Activated T-cell treated with anti-CD3 and anti-CD28 coated beads for 24 hours (primary cell): ENCODE measurements at places on chromosomes 12 and 14.

DNA sequence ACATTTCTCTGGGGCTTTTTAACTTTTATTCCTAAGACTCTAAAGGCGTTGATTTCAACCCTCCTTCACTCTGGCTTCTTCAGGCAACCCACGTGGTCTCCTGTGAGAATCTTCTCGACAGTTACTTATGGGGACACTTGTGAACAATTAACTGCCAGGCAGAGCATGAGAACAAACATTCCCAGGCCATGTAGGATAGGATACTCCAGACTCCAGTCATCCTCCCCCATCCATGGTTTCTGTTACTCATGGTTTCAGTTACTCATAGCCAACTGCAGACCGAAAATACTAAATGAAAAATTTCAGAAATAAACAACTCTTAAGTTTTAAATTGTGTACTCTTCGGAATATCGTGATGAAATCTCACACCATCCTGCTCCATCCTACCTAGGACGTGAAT is 19.5 kb downstream of the GPR68 start:
- DNase-seq = no peak

- no peak for DNase-seq
These were observed 1.3 kb downstream of the BDKRB2 start for GRCh38 chr14:96205978-96206360.

DNA sequence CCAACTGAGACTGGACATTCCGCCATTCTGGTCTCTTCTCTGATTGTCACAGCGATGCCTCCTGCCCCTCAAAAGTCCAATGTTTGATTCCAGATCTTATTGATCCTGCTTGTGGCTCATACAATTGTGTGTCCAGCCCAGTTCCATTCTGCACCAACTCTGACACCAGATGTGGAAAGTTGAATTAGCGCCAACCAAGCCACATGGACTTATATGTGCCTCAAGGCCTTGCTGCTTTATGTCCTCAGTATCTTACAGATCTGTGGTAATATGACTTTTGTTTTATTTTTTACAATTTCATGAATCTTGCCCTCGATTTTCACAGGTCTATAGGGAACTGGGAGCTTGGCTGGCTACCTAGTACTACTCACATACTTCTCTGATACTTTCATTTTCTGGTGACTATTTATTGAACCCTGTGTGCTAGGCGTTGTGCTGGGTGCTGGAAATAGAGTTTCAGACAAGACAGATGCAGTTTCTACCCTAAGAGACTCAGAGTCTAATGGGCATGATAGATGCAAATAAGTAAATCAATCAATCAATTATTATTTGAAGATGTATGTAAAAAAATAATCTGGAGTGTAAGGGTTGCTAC is 472.0 kb downstream of the TMTC2 start:
- no peak for DNase-seq

GRCh38 chr12:69468237-69469026 is 1.8 kb upstream of the FRS2 start:
- DNase-seq = no peak

GRCh38 chr12:76002598-76003354 is 28.8 kb downstream of the PHLDA1 start:
- DNase-seq = no peak

GRCh38 chr14:54975856-54976255 is 51.0 kb downstream of the WDHD1 start:
- no peak for DNase-seq

DNA sequence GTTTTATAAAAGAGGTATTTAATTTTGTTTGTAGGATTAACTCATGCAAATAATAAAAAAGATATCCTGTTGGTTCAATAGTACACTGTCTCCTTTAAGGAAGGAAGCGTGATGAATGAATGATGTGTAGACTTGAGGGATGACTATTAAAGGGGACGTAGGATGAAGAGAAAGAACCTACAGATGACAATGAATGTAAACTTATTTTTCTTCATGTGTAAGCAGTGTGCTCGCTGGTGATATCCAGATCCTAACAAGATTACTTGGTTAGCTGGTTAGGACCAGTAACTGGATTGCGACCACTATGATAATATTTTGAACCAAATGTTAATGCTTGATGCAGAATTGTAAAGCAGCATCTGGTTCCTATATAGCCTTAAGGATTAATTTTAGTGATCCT is 2.6 kb downstream of the ARF6 start:
- no peak for DNase-seq

- no peak for DNase-seq
These were observed 216.7 kb downstream of the ACSS3 start for GRCh38 chr12:81294325-81295190.

DNA sequence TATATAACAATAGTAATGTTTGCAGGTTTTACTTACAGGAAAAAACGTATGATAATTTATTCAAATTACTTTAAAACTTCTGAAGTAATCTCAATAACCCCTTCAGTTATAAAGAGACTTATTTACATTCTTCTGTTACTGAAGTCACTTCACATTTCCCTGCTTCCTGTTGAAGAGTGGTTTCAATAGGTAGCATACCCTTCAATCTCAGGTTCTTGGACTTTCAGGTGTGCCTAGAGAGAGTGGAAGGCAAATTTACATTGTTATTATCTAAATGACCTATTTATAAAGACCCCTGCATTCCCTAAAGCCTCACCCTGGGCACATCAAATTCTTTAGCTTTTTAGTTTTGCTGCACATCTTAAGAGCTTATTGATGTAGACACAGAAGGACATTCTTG is 137.6 kb upstream of the AEBP2 start:
- DNase-seq = no peak

GRCh38 chr12:132166093-132166492 is 21.8 kb downstream of the NOC4L start:
- no peak for DNase-seq

DNA sequence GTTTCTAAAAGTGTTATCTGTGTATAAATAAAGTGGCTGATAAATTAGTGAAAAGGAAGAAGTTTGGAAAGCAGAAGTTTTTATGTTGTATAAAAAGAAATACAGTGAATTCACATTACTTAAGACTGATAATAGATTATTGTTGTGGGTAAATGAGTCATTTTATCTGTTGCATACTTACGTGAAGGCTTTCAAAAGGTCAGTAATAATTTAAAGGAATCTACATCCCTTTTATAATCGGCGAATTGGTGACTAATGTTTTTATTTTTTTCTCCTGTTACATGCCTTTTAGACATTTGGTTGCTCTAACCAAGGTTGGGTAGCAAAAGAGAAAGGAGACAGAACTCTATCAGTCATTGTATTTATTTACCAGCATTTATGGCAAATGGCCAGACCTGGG is 155.9 kb downstream of the SLC41A2 start:
- no peak for DNase-seq

DNA sequence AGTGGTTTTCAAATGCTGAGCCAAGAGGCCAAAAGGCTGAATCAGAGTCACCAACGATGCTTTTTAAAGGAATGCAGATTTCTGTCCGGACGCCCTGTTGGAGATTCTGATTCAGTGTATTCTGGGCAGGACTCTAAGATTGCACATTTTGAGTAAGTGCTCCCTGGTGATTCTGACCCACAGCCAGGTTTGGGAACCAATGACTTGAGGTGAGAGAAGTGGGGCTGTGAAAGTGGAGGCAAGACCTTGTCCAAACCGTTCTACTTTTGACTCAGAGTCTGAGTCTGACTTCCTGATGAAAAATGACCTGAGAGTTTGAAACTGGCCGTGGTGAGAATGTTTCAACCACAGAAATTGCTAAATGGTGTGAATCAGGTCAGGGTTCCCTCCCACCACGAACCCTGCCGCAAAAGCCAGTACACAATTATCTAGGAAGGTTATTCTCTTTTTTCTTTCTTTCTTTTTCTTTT is 90.2 kb downstream of the NTN4 start:
- DNase-seq = no peak

DNA sequence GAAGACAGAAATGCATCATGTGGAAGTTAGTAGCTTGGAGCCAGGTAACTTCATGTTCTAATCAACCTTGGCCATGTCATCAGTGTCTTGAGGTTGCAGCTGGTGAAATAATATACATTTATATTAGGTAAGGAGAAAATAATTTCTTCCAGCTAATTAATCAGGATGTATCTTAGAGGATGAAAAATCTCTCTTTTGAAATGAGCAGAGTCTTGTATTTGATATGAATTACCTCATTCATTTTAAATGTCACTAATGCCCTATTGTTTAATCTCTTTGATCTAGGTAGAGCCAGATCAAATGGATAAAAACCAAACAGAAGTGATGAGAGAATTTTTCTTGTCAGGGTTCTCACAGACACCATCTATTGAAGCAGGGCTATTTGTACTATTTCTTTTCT is at the start of gene OR4Q2:
Gene OR4Q2, plus strand, starts transcription at position 301 of the 400 bp plus-strand sequence.
- no peak for DNase-seq

- no peak for DNase-seq
These were observed 207.7 kb downstream of the SLC6A15 start for GRCh38 chr12:84704856-84705255.

- DNase-seq = no peak
These were observed 567.9 kb downstream of the MED13L start for GRCh38 chr12:115709540-115710011.

- DNase-seq = no peak
These were observed 173.4 kb upstream of the NTF3 start for GRCh38 chr12:5258498-5258897.

- no peak for DNase-seq
These were observed 25.5 kb downstream of the SCARB1 start for GRCh38 chr12:124837958-124838803.

DNA sequence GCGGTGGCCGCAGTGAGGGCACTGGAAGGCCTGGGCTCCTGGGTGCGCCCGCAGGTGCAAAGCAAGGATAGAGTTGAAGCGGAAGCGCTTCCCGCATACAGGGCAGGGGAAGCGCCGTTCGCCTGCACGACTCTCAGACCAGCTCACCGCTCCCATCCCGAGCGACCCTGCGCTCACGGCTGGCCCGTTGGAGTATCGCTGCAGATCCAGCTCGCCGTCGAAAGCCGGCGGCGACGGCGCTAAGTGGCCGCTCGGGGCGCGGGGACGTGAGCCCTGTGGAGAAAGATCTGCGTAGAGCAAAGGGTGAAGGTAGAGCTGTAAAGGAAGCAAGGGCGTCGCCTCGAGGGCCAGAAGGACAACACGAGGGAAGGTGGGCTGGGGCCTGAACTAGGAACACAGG is 5.4 kb downstream of the ZNF219 start:
- no peak for DNase-seq

DNA sequence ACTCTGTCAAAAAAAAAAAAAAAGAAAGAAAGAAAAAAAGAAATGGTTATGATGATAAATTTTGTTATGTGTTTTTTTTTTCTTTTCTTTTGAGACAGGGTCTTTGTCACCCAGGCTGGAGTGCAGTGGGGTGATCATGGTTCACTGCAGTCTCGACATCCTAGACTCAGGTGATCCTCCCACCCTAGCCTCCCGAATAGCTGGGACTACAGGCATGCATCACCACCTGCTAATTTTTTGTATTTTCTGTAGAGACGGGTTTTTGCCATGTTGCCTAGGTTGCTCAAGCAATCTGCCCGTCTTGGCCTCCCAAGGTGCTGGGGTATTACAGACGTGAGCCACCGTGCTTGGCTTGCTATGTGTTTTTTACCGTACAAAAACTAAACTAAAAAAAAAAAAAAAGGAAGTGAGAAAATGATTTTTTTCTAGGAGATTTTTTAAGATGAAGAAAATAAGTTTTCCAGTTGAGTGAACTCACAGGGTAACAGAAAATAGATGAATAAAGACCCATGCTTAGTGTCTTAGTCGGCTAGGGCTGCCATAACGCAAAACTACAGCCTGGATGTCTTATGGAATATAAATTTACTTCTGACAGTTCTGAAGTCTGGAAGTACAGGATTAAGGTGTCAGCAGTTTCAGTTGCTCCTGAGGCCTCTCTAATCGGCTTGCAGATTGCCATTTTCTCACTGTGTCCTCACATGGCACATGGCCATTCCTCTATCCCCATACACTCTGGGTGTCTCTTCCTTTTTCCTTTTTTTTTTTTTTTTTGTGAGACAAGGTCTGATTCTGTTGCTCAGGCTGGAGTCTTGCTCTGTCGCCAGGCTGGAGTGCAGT is 13.2 kb upstream of the APOF start:
- DNase-seq = no peak

DNA sequence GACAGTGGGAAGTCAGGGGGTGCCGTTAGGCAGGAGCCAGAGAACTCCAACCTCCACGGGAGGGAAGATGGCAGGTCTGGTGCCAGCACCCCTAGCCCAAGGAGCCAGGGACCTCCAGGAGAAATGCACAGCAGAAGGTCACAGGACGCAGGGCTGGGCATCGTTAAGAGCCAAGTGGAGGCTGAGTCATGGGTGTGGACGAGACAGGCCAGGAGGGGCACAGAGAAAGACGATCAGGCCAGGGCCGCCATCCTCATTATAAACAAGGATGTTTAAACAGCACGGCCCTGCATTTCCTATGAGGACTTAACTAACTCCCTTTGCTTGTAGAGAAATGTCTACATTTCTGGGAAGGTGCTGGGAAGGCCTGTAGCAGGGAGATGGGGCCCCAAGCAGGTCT is 77.9 kb upstream of the FZD10 start:
- DNase-seq = no peak
